Renal pelvis (tissue), 12 donors: ENCODE measurements at places on chromosomes 5 and 9.

DNA sequence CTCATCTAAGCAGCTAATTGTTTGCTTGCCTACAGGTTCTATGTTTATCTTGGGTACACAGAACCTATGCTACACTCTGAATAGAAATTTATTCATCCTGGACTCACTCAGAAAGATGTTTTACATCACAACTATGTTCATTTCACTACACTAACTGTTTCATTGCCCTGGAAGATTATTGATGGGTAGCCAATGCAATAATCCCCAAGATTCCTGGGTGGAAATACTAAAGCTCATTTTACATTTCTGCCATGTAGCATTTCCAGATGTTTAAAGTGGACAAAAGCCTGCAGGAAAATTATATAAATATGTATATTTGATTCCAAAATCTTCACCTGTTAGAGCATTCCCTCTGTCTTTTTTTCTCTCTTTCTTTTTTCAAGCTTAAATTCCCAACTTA, 51.9 kb upstream of the IL7R start:
- DNase-seq = no peak

DNA sequence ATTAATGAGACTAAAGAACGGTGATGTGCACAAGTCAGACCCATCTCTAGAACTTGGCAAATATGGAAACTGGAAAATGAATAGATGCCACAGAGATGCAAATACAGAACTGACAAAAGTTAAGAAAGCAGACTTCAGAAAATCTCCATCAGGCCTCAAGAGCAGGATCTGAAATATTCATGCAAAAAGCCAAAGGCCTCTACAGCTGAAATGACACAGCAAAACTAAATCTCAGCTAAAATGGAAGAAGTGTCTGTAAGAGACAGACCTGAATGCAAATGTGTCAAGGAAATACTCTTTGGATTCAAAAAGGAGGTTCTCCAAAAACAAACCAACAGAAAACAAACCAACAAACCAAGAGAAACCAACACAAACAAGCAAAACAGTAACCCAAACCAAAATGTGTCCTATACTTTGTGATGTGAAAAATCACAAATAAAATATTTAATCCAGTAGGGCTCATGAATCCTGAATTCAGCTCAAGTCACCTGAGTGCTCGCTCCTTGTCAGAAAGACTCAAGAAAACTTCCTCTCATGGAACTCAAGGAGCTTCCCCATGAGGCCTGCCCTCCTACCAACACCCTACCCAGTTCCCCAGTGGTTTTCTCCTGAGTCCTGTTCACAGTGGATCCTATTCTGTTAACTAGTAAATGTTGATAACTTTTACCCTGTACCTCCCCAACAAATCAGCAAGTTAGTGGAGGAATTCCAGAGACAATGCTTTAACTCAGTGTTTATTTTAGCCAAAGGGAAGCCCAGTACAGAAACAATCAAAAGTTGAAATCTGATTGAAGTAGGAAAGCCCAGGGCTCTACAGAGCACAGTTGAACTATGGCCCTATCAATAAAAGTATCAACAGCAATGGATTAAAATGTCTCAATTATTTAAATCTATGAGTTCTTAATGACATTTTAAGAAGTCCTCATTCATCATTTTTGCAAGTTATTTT, 14.6 kb downstream of the MRPS27 start:
- DNase-seq = no peak

DNA sequence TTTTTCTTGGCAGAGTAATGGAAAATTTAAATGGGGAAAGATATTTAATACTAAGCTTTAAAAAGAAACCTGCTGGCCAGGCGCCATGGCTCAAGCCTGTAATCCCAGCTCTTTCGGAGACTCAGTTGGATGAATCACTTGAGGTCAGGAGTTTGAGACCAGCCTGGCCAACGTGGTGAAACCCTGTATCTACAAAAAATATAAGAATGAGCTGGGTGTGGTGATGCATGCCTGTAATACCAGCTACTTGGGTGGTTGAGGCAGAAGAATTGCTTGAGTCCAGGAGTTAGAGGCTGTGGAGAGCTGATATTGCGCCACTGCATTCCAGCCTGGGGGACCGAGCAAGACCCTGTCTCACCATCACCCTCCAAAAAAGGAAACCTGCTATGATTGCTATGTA, 32.8 kb downstream of the TUT7 start:
- DNase-seq = no peak

GRCh38 chr5:142974409-142974808, 204.2 kb downstream of the ARHGAP26 start:
- no peak for DNase-seq

- no peak for DNase-seq
These were observed 28.4 kb downstream of the SEMA6A start for GRCh38 chr5:116546033-116546742.

DNA sequence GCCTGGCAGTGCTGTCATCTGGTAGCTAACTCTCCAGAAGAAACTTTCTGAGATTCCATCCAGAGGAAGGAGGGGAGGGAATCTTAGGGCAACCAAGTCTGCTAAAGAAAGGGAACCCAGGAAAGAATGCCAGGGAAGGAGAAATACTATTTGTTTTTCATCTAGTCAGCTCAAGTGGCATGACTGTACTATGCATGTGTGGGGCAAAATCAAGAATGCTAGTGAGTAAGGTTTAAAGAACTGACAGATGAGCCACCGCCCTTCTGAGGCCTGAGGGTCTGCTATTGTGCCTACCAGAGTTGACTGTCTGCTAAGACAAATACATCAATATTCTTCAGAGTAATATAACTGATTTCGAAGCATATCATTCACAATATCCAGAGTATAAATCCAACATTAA, 204.2 kb downstream of the SLC12A2 start:
- DNase-seq = no peak

DNA sequence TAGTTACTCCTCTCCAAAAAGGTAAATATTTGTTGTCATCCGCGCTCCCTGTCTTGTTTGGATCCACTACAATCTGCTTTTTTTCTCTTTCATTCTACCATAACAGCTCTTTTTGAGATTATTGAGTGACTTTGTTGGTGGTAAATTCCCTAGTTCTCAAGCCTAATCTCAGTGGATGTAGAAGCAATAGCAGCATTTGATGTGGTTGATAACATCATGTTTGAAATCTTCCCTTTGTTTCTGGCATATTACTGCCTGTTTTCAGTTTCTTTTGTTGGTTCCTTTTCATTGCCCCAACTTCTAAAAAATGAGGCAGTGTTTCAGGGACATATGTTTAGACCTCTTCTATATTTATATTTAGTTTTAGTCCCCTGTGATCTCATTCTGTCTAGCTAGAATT, 8.9 kb downstream of the CDC42SE2 start:
- DNase-seq = no peak

DNA sequence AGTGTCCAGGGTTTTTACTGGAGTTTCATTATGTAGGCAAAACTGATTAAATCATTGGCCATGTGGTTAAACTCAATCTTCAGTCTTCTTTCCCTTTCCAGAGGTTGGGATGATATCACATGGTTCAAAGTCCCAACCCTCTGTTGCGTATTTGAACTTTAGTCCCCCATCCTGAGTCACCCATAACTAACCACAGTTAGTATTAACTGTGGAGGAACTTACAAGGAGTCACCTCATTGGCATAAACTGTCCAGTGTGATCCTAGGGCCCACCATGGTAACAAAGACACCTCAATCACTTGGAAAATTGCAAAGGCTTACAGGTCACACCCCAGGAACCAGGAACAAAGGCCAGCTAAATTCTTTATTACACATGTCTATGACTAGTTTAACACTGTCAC, 188.5 kb downstream of the COX7C start:
- no peak for DNase-seq

DNA sequence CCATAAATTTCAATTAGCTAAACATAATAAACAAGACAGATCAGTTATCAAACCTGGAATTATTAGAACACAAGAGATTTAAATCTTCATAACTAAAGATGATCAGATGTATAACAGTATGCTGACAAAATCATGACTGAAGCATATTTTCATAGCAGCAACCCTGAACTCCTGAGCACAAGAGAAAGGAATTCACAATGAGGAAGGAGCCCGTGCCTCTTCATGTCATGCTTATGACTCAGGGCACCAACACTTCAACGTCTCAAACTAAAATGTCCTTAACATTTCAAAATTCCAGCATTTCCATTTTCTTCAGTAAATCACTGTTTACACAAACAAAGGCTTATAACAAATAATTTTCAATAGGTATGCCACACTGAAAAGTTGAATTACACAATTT, 6.7 kb downstream of the AP3B1 start:
- DNase-seq = no peak

DNA sequence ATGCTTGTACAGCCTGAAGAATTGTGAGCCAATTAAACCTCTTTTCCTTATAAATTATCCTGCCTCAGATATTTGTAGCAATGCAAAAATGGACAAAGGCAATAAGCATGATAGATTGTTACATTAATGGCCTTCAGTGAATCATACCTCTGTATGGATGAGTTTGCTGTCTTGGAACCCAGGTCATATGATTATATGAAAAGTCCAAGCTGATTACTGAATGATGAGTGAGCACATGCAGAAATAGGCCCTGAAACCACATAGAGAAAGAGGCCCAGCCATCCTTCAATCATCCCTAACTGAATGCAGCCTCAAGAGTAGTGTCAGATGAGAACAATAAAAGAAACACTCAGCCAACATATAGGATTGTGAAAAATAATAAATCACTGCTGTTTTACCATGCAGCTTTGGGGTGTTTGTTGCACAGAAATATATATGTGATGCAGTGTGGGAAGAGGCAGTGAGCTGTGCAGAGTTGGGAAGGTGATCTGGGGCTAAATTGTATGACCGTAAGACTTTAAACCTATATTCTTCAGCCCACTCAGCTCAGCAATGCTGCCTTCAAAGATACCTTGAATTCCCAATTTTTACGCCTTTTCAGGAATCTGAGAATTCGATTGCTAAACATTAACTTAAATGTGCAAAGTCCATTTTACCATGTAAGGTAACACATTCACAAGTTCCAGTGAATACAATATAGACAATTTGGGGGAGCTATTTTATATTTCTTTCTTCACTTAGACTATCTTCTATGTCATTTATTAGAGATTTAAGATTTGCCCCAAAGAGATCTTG, 36.3 kb upstream of the SHISAL2B start:
- DNase-seq = no peak

DNA sequence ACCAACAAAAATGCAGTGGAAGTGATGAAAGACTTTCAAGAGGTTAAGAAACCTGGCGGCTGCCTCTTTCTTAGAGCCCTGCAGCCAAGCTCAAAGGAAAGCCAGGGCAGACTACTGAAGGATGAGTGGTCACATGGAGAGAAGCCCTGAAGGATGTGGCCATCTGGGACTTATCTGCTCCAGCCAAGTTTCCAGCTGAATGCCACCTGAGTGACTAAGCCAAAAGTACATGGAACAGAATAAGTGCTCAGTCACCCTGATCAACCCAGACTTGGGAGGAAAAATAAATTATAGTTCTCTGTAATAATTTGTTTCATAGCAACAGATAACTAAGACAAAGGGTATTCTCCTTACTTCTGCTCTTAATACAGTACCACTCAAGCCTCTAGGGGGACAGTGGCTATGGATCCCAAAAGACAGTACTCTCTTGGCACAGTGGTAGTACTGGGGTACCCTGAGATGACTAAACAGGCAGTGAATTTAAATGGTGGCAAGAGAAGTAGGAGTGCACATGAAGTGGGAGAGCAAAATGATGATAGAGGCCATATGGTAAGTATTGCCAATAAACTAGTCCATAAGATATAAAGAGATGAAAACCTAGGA, 182.3 kb downstream of the ELAVL2 start:
- no peak for DNase-seq

DNA sequence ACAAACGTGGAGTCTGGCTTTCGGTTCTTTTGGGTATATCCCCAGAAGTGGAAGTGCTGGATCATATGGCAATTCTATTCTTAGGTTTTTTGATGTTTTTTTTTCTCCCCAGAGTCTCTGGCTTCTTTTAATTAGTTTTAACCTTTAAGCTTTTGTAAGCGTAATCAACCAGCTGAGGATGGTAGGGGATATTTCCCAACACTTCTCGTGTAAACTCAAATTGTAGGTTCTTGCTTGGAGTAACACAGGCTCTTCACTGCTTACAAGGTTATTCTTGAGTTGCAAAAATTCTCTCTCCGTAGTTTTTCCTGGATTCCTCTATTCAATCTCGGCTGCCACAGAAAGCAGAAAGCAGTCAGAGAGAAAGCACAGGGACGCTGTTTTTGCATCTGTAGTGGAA, 11.9 kb downstream of the LAMC3 start:
- no peak for DNase-seq

GRCh38 chr5:40410964-40411635, 268.6 kb upstream of the PTGER4 start:
- no peak for DNase-seq

DNA sequence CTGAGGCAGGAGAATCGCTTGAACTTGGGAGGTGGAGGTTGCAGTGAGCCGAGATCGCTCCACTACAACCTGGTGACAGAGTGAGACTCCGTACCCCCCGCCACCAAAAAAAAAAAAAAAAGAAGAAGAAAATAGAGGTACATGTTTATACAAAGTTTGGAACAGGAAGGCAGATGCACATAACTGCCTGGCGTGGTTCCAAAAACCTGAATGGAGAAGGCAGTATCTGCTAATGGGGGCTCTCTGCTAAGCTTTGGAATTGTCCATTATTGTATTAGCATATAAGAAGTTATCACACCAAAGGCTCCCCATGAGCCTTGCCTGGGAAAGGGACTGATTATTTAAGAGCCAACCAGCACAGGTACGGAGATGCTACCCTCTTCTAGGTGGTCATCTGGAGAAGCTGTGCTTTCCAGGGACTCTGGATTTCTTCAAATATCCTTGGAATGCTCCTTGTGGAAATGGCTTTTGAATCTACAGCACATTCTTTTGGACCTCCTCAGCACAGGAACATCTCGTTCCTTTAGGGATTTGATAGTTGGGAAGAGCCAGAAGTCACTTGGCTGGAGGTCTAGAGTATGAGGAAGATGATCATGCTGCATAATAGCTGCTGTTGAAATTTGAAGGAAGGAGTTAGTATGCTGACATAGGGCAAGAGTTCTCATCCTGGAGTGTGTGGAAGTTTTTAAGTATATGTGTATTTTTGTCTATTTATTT, 42.5 kb upstream of the ABCA1 start:
- no peak for DNase-seq

- no peak for DNase-seq
These were observed 12.8 kb downstream of the SURF6 start for GRCh38 chr9:133323211-133323610.

DNA sequence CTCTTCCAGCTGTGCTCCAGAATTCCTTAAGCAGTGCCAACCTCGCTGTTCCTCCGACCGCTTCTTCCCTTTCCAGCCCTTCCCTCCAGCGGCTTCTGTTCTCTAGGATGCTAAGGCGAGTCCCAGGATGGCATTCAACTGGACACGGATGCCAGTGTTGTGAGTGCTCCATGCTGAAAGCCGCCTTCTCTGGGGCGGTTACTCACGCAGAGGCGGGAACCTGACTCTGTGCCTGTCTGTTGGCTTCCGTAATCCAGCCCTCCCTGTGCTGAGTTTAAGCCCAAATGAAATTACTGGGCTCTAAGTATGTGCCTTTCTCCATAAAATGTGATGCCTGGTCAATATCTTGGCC, 20.2 kb downstream of the COL5A1 start:
- no peak for DNase-seq

GRCh38 chr5:179893958-179894895, 13.5 kb downstream of the TBC1D9B start:
- no peak for DNase-seq
